Stimulated activated CD4-positive, alpha-beta T cell treated with anti-CD3 and anti-CD28 coated beads, Interleukin-15, amount 100 ng/mL, for 24 hours (primary cell): ENCODE measurements at places on chromosomes 1 and 21.

DNA sequence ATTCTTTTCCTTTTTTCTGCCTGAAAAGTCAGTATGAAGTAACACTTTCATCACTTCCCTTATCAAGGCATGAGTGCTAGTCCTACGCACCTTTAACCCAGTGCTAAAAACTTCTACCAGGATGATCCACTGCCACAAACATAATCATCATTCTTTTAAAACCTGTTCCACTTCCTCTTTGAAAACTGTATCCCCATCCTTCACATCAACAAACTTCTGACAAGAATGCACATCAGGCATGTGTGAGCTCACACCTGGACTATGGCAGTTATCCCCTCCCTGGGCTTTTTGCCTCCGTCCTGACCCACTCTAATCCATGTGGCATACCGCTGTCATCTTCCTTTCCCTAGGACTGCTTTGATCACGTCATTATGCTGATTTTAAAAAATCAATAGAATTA lies 70.2 kb downstream of the ESRRG start:
- no peak for DNase-seq

DNA sequence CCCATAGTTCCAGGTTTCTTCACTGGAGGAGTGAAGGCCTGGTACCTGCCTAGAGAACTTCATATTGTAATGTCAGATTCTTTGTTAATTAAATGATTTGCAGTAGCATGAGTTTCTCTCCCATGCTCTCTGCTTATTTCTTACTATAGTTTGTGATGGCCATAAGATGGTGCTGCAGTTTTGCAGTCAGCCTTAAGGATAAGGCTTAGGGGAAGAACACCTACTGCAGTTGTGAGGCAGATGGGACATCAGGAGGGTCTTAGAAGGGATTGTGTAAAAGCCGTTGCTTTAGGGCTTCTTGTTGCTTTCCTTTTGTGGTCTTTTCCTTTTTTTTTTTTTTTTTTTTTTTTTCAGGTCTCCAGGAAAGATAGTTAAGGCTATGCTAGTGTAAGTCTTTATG lies 61.8 kb downstream of the MACF1 start:
- no peak for DNase-seq

DNA sequence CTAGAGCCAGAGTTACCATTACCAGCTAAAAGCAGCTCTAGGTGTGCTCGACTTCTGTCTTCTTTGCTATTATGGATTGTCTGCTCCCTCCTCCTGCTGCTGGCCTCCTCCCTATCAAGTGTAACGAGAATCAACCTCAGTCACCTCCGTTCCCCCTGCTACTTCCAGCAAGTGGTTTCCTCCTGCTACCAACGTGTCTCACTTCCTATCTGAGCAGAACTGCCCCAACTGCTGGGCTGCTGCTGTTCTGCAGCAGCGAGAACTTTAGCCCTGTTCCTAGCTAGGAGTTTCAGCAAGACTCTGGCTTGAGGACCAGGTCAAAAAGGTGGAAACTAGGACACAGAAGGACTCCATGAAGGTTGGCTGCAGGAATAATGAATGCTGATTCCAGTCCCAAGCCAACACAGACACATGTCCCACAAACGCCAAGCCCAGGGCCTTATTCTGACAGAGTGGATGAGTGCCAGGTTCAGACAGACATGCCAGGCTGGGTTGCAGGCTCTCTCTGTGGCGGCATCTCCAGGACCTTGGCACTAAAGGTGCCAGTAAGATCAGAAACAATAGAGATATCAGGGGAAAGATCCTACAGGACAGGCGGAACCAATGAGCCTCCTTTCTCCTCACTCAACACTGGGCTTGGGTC lies 46.9 kb downstream of the CD34 start:
- DNase-seq = peak; percentile 57

- DNase-seq = no peak
Observed at GRCh38 chr1:194067772-194068171, 881.4 kb upstream of the B3GALT2 start.
